ENCODE measurements at places on chromosomes 2 and 18. TPM values are rescaled to one million over a fixed set of nuclear protein-coding genes. Genes with fewer than 3 reads are reported as not detected.

CYBRD1 gene
- polyA plus RNA-seq, result 46.0 TPM

CPLX4 gene
- polyA plus RNA-seq, result not detected

IL18RAP gene
- not detected for polyA plus RNA-seq

DNA sequence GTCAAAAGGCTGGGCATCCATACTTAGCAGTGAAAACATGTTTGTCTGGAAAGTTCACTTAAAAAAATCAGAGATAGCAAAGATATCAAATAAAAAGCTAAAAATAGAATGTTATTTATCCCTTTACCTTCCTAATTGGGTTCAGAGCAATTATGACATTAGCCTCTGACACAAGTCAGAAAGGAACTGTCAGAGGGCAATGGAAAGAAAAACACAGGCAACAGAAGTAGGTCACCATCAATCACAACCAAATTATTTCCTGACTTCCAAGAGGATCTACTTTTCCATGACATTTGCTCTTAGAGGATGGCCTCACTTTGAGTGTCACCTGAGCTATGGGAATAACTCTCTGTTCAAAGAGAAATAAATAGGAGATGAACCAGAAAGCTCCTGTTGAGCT lies 27.5 kb downstream of the MYOM1 start:
- DNase-seq, result no peak

- DNase-seq, result no peak
Measured at GRCh38 chr2:172062402-172063004, 22.8 kb upstream of the DLX1 start.

DNA sequence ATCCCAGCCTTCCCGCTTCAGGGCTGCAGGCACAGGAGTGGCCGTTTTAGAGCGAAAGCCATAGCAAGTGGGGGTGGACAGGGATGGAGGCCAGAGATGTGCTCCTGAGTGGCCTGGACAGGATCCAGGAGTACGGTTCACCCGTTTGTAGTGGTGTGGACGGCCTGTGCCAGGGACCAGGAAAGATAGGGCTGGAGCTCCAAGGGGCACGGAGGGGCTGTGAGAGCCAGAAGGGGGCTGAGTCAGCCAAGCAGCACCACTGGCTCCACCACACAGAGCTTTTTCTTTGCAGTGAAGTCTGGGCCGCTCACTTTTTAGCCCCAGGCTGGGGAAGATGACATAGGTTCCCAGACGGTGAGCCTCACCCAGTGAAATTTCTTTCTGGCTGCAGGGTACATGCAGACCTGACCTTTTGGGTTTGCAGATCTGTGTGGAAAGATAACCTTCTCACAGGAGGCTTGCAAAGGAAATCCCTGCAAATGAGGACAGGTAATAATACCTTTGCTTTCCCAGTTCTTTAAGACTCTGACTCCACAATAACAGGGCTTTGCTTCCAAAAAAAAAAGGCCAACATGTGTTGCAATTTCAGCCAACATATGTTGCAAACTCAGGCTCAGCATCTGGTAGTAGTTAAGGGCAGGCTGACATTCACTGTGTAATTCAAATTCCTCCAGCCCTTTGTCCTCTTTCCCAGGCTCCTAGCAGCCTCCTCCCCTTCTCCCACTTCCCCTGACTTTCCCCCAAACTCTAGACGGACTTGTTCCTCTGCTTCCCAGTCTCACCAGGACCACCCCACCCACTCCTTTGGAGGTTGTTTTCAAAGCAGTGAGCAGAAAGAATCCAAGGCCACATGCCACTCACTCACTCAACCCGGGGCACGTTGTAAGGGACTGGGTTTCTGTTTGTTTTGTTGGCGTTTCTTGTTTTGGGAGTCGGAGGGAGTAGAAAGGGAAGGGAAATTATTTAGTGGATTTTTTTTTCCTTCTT lies 20.3 kb upstream of the LAPTM4A start:
- peak; percentile 73 for DNase-seq

DNA sequence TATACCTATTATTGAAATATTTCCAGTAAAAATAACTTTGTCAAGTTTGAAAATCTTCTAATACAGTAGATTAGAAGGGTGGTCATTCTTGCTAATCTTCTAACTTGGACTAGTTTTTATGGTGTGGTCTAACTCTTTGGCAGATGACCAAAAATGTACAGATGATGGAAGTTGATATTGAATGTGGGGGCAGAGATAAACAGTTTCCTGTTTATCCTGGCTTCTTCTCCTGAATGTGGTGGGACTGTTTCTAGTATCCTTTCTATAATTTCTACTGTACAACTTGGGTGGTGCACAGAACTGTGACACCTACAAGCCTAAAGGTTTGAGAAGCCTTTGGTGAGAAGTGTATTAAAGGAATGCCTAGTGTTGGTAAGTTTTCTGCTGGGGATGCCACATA lies 178.7 kb downstream of the PDE11A start:
- no peak for DNase-seq

DNA sequence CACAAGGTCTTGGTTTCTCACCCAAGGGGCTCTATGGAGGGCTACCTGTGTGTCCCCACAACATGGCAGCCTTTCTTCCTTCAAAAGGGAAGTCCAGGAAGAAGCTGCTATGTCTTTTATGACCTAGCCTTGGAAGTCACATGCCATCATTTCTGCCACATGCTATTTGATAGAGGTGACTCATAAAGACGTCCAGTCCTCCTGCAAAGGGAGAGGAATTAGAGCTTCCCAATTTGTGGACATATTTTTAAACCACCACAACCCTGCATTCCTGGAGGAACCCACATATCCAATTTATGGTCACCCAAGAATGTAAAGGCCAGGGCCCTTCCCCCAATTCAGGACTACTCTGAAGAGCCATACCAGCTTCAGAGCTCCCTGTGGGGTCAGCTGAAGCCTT lies 246.2 kb downstream of the CYP26B1 start:
- no peak for DNase-seq

GRCh38 chr2:136288249-136288648 lies 170.3 kb upstream of the CXCR4 start:
- DNase-seq, result no peak

DNA sequence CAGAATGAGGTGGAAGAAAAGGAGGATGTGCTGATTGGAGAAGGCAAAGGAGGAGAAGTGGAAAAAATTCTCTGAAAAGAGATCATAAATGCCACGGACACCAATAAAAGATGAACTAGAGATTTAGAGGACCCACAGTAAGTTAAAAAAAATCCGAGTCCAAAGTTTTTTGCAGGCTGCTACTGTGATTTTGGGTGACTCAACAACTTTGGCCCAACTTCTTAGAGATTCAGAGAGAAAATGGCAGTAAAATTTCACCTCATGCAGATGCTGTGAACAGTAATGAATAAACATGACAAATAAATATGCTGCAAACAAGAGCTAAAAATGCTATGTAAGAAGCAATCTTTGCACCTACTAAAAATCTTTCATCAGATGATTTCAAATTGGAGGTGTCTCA lies 176.9 kb upstream of the SESTD1 start:
- DNase-seq, result no peak

DNA sequence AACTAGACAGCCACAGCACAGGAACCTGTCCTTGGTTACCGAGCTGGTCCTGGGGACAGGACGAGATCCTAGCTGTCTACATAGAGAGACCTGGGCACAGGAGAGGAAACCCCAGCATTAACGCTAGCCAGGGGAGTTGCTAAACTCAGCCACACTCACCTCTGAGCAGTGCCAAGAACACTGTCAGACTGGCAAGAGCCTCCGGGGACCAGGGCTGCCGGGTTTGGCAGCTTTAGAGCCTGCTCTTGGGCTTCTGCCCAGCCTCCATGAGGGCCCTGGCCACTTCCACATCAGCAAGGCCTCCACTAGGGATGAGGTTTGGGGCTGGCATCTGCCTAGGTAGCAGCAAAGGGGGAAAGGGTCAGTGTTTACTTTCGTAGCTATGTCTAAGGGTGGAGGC lies 6.7 kb downstream of the TMBIM1 start:
- DNase-seq, result no peak

FLACC1 gene
- polyA plus RNA-seq, result 0.34 TPM

FBXO41 gene
- 1.2 TPM for polyA plus RNA-seq

GRCh38 chr18:35466815-35467623 lies 30.7 kb downstream of the INO80C start:
- DNase-seq, result no peak

DNA sequence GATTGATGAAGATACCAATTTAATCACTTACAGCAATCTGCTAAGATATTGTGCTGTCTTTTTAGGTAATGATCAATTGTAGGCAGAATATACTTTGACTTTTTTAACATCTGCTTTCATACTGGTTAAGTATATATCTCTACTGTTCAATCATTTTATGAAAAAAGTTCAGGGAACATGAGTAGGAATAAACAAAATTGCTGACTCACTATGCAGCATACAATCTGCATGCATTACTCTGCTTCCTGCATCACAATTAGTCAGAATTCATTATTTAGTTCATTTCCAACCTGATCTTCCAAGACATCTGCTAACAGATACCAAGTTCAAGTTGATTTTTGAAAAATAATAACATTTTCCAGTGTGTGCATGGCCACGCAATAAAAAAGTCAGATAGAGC lies 1430.4 kb upstream of the LRRTM1 start:
- DNase-seq, result no peak

DNA sequence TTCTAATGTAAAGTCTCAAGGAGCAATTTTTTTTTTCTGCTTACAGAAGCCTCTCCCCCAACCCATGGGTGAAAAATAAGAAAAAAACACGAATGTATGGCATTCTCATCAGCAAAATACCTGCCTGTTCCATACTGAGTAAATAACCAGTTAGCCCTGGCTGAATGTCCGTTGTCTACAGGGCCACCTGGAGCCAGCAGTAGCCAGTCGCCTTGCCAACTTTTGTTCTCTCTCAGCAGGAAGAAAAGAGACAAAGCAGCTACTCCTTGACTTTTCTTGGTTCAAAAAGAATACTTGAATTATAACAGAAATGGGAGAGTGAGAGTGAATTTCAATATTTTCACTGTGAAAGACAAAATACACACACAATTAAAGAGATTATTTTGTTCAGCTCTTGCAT lies 532.9 kb upstream of the CRIM1 start:
- DNase-seq, result no peak

- DNase-seq, result no peak
Measured at GRCh38 chr2:13550285-13551231, 833.8 kb downstream of the TRIB2 start.

DNA sequence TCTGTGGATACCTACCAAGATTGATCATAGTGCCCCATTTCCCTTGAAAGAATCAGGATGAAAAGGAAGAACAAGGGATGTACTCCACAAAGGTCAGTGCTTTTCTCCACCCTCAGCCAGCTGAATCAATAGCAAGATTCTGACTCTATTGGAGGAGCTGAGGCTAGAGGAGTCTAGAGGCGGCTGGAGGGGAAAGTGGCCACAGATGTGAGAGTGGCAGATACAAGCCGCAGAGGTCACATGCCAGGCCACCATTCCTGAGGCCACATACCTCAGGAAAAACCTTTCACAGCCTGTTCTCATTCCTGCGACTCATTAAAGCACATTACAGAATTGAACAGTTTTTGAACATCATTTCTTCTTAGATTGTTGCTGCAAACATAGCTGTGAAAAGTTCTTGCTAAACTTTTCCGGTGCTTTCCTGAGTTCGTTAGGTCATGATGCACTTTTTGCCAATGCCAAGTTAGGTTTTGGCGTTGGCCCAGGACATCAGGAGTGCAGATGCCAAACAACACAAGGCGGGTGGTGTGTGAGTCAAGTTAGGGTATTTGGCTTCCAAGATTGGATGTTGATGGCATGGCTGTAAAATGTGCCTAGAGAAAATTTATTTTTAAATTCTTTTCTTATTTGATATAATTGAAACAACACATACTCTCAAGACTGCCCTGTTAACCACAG lies 160.7 kb upstream of the SP5 start:
- no peak for DNase-seq

DPP10 gene
- 5.0 TPM for polyA plus RNA-seq

DNA sequence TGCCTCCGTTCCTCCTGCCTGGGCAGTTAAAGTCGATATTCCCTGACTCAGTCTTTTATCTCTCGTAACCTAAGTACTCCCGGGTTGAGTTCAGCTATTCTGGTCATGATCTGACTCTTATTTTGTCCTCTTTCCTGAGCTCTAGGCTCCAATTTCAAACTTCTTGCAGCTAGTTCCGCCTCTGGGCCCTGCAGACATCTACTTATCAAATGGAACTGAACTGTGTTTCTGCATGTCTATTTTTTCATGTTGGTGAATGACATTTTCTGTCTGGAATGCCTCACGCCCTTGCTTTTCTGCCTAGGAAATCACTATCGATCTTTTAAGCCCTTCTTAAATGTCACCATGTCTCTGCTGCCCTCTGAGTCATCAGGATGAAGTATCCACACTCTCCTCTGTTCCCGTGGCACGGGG lies 101.5 kb downstream of the VAPA start:
- peak; percentile 26 for DNase-seq

MSTN gene
- not detected for polyA plus RNA-seq

DNA sequence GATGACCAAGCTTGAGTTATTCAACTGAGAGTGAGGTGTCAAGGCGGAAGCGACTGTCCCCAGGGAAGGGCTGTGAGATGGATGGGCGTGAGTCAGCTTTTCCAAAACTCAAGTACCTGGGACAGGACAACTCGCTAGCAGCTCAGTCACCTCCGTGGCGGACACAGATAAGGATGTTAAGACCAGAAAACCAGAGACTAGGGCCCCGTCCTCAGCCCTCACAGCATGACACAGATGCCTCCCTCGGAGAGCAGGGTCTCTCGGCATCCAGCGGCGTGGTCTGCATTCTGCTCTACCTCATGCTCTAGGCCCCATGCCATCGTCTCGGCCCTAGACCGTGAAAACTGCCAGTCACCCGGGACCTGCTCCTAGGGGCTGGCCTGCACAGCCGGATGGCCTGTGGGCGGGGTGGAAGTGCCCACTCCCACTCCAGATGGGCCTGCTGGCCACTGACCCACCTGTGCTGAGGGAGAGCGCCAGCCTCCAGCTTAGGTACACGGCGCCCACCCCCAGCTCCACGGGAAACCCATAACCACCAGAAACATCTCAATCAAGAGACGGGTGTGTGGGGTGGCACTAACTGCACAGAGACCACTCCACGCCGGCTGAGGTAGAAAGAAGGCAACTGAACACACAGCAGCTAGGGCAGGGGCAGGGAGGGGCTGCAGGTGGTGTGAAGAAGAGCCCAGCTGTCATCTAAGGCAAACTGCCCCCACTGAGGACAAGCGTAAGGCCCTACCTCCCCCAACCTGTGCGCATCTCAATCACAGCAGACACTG lies 39.8 kb downstream of the ANO7 start:
- no peak for DNase-seq

- no peak for DNase-seq
Measured at GRCh38 chr2:121202541-121203310, 82.3 kb downstream of the TFCP2L1 start.

GRCh38 chr2:169221745-169222369 lies 140.5 kb downstream of the LRP2 start:
- DNase-seq, result peak; percentile 49

SERPINB7 gene
- 1.9 TPM for polyA plus RNA-seq

GRCh38 chr2:109438773-109439389 lies 174.9 kb downstream of the SEPTIN10 start:
- DNase-seq, result peak; percentile 24

GRCh38 chr2:8684540-8684877 lies 2.7 kb downstream of the ID2 start:
- no peak for DNase-seq

DNA sequence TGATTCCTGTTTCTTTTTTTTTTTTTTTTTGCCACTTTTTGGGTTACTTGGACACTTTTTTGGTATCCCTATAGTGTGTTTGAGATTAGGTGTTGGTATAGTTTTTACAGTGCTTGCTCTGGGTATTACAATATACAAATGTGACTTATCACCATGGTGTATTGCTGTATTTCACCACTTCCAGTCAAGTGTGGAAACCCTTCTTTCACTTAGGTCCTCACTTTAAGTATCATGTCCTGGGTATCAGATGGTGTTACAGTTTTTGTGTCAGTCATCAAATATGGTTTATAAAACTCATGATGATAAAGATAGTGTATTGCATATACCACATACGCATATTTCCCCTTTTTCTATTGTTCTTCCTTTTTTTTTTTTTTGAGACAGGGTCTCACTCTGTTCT lies 1.8 kb downstream of the ATP9B start:
- no peak for DNase-seq
